ENCODE measurements at places on chromosomes 16 and 17.

- no peak for DNase-seq
Observed at GRCh38 chr16:2237493-2238149, 1.4 kb downstream of the DNASE1L2 start.

DNA sequence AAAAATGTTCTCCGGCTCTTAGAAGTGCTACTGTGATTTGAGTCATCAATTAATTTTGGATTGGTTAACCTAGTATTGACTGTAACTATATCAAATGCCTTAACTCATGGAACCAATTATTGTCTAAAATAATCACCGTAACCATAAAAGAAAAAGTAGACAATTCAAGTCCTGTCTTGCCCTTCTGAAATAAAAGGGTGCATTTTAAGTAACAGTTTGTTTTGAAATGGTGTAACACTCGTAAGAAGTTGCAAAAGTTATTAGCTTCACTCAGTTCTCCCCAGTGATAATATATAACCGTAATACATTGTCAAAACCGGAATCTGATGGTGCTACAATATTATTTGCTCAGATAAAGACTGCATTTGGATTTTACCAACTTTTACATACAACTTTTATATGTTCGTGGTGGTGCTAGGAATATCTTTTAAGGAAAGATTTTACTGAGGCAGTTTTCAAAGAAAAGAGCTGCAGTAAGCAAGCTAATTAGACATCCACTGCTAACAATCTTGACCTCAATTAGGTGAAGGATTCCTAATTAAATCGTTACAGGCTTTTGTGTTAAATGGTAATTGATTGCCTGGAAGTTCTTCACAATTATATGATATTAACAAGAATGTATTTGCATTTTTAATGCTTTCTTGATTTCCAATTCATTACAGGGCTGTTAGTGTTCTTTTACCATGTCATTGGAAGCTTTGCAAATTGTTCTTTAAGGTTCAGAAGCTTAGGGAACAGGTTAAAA is 413.1 kb upstream of the MON1B start:
- DNase-seq, result no peak

GRCh38 chr17:64984181-64984580 is 64.9 kb upstream of the LRRC37A3 start:
- no peak for DNase-seq

DNA sequence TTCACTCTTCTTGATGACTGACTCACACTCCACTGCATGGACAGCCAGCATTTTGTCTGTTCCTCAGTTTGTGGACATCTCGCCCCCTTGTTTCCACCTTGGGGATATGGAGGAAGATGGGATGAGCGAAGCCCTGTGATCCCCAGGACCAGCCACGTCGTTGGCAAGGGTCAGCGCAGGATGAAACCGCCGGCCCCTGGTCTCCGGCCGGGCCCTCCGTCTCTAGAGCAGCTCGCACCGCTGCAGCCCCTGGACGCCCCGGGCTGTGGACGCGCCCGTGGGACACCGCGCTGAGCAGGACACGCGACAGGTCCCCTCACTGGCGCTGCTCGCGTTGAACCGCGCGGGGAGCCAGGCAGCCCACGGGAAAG is 604 bp upstream of the ZC3H18 start:
- DNase-seq, result no peak

- no peak for DNase-seq
Observed at GRCh38 chr17:81980707-81981343, 3.4 kb downstream of the ASPSCR1 start.

DNA sequence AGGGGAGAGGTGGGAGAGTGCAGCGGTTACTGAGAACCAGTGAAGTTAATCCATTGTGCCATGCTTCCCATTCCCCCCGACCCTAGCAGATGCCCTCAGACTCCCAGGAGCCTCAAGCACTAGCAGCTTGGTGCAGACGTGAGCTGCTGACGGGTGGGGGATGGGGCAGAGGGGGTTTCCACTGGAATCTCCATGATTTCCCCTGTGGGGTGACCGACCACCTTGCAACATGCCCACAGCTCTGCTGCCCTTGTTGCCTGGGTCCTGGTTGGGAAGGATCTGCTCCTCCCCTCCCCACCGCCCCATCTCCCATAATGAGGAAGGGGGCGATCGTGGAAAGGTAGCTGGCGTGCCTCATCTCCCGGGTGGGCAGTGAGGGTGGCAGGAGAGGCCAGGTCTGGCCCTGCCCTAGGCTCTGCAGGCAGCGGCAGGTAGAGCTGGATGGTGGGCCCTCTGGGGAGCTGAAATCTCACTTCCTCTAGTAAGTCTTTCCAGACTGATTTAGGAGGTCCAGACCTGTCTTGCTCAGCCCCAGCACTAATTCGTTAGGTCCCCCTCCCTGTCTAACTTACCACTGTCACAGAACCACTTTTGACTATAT is 9.6 kb downstream of the FLOT2 start:
- no peak for DNase-seq

- DNase-seq, result no peak
Observed at GRCh38 chr17:67488161-67488560, 111.1 kb downstream of the PITPNC1 start.

GRCh38 chr17:62641153-62641552 is 13.7 kb downstream of the MRC2 start:
- DNase-seq, result no peak

DNA sequence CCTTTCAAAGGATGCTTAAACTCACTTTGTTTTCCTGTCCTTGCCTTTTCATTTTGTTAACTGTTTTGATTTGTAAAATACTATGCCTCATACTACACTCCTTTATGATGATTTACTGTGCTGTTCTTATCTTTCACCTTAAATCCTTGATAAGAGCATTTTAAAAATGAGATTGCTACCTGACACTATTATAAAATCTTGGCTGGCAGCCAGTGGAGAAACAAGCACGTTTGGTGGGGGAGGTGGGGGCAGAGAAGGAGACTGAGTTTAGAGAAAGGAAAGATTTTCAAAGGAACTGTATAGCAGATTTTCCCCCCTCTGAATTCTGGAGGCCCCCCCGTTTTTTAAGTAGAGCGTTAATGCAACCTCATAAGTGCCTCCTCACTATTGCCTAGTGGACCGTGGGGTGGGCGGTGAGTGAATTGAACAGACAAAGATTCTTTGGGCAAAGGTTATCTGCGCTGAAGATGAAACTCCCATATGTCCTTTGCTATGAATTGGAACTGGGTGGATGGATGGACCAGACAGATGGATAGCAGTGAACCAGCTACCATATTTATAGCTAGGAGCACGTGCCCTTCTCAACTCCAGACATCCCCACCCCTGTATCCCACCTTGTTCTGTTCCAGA is 200.2 kb downstream of the CCDC182 start:
- DNase-seq, result no peak

DNA sequence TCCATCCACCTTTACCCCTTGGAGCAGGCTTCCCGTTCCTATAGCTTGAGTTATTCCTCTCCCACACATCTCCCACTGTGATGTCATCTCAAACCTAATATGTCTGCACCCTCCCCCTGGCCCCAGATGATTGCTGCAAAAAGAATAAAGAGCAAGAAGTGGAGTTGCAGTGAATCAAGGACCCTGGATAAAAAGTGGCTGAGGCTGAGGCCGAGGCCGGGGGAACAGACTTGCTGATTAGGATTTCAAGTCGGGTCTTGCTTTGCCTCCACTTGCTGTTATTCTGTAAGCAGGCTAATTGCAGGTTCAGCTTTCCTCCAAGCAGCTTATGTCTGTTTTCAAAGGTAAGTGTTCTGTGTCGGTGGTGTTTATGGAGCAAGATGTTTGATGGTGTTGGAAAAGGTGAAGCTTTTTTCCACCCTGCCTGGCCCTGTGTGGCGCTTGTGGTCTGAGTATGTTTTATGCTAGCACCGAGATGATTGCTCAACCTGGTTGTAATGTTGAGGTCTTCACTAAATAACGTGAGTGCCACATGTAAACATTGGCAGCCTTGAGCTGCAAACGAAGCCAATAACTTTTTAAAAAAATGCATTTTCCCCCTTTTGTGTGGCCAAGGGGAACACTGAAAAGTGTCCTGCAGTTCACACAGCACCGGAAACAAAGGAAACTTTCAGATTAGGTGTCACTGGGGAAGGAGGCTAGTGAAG is 15.4 kb downstream of the HS3ST3B1 start:
- no peak for DNase-seq

DNA sequence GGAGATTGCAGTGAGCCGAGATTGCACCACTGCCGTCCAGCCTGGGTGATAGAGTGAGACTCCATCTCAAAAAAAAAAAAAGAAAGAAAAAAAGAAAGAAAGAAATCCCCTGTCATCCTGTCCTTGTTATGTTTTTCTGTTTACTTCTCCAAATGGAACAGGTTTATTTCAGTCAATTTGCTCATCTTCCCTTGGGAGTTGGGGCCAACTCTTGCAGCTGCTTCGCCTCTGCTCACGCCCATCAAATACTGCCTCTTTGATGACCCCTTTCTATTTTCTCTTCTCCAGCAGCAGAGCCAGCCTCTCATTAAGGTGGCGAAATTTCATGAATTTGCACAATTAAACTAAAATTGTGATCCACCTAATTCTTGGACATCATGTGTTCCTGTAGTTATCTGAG is 173.4 kb downstream of the ZNF18 start:
- no peak for DNase-seq

DNA sequence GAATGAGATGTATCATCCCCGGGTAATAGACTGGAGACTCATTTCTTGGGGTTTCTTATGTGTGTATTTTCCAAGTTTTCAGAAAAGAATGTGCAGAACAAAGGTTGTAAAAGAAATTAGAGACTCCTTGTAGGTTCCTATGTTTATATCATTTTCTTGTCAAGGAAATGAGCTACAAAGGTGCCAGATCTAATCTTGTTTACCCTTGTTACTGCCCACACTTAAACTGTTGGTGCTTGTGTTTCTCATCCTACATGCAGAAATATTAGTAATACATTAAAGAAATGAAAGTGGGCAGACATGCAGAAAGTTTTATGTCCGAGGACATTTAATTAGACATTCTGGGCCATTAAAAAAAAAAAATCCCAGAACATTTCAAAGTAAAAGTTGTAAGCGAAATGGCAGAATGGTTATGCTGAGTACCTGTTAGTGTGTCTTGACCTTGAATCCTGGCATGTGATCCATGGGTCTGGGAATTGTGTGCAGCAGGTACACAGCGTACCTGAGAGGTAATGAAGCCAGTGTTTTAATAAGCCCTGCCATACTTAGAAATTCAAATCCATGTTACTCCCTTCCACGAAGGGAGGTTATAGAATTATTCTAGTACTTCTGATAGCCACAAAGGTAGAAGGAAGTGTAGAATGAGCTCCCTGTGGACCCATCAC is 62.6 kb upstream of the CACNG5 start:
- DNase-seq, result no peak

DNA sequence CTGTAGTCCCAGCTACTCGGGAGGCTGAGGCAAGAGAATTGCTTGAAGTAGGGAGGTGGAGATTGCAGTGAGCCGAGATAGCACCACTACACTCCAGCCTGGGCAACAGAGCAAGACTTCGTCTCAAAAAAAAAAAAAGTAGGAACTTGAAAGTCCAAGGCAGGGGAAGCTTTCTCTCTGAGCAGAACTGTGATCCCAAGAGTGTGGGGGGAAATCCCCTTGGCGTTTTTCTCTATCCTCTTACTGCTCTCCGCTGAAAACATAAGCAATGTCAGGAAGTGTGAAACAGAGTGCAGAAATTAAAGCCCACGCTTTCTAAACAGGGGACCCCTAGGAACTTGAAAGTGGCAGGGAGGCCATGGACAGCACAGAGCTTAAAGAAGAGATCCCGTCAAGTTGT is 9.8 kb upstream of the CMTM3 start:
- DNase-seq, result no peak

DNA sequence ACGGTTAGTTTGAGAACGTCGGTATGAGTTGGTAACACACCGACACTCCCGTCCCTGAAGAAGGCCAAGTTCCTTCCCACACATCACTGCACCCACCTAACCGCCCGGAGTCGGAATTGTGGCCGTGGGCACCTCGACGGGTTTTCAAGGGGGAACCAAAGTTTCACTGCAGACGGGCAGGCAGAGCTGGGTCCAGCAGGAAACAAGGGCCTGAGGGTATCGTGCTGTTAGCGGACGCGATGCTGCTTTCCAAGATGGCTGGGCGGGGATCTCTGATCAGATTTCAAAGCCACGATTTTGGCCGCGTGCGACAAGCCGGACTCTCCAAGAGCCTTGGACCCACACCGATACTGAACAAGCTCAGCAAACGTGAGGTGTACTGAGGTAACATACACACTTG is 82.3 kb upstream of the DOC2B start:
- no peak for DNase-seq

All from activated T-helper 9 cell treated with anti-CD3 and anti-CD28 coated beads, Interleukin-2, amount 50 U/mL, for 16 hours (primary cell).